Body of pancreas (tissue), 4 donors: ENCODE measurements at places on chromosomes 2 and 18. TPM values are rescaled to one million over a fixed set of nuclear protein-coding genes. Genes with fewer than 3 reads are reported as not detected.

TCF23 gene
- total RNA-seq, result under 0.01 TPM

EFR3B gene
- 0.52 TPM for total RNA-seq

EVX2 gene
- total RNA-seq, result not detected

AOX1 gene
- 75.0 TPM for total RNA-seq

INHBB gene
- 3.6 TPM for total RNA-seq

EPHA4 gene
- 4.0 TPM for total RNA-seq

DNA sequence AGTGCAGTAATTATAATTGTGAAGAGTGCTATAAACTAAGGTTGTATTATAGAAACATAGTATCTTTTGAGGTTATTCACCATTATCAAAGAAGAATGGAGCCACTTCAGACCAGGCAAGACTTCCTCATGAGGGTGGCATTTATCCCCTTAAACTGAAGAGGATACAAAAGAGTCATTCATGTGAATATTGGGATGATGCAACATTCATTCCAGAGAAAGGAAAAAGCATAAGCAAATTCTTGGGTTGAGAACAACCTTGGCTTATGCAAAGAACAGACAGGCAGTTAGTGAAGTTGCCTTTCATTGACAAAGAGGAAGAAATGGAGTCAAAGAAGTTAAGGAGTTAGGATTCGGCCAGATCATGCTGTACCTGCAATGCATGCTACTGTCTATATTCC lies 682.5 kb downstream of the MBD2 start:
- DNase-seq, result no peak

DNA sequence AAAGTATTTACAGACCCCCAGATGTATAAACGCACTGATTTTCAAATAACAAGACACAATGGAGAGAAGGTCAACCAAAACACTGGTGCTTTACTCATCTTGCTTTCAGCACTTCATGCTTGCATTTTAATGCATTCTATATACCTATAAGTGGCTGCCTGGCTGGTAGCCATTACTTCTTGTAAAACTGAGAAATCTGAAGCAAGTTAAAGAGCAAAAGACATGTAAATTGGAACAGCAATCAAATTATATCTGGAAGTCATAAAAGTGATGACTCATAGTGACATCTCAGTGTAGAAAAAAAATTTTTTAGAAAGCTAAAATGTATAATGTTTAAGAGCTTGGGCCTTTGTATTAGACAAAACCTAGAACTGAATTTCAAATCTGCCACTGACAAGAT lies 106.2 kb downstream of the CCDC141 start:
- no peak for DNase-seq

GRCh38 chr2:235937087-235937486 lies 231.1 kb downstream of the GBX2 start:
- DNase-seq, result no peak

- DNase-seq, result no peak
These were observed 82.4 kb downstream of the AGPS start for GRCh38 chr2:177474998-177475397.

DNA sequence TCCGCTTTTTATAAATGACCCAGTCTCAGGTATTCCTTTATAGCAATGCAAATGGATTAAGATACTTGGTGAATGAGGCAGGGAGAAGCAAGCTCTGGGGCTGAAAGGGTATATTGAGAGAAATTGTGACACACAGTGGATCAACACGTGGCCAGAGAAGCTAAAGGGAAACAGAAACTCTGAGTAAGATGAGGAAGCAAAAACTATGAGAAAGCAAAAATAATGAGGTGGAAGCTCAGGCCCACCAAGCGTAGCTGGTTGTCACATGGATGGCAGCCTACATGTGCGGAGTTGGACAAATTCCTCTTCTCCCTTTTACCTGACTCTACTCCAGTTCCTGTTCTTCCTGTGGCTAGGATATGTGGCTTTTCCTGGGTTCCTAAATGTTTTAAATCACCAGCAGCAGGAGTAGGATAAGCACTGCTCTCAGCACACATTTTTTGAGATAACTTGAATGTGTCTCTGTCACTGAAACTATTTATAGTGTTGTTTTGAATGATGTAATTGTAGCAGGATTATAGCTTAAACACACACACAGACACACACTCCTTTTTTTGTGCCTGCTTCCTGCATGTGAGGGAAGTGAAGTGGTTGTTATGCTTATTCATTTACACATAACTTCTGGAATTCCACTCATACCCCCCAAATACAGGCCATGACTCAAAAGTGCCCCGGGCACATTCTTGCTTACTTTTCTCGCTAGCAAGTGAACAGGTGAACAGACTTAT lies 30.1 kb upstream of the EPC2 start:
- peak; percentile 40 for DNase-seq

DNA sequence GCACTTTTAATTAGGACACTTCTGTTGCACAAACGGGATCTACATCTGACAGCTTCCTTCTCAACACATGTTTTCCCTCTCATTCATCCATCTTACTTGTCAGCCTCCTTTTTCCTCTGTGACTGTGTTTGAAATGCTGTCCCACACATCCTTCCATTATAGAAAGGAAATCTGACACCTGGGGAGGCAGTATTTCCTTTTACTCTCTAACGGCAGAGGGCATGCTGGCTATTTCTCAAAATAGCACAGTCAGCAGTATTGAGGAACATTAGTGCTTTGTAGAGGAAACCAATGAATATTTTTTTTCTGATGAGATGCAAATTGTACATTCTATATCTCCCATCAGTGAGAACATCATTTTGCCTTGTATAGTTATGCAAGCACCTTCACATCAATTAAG lies 668.7 kb downstream of the SLC4A3 start:
- no peak for DNase-seq

- no peak for DNase-seq
These were observed 25.3 kb downstream of the MBP start for GRCh38 chr18:77107292-77107691.

DNA sequence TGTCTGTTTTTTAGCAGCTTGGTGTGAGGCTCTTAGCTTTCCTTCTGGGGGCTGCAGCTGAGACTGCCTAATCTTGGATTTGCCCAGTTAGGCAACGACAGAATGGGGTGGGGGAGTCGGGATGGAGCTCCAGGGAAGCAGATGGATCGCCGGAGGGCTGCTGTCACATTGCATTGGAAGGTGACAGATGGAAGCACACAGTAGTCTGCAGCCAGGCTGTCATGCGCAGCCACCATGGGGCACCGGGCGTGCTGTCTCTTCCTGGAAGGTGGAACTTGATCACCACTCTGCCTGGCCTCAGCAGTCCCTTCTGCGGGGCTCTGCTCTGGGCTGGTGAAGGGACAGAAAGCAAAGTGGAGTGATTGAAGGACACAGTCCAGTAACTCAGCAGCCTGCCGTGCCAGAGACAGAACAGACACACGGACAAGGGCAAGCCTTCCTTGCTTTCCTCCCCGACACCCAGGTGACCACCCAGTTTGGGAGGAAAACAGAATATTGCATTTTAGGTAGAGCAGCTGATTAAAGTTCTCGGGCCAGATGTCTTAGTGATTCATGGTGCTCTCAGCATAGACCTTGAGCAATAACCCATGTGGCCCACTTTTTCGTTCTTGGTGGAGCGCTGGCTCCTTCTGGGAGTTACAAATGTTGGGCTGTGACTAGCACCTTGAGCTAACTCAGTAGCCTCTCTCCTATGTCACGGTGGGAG lies 40.9 kb downstream of the RNF144A start:
- no peak for DNase-seq

- peak; percentile 55 for DNase-seq
These were observed 339 bp downstream of the ACAA2 start for GRCh38 chr18:49813069-49813318.

GRCh38 chr2:88081924-88082608 lies 14.4 kb downstream of the SMYD1 start:
- DNase-seq, result no peak

GRCh38 chr2:241043581-241043980 lies 45.2 kb downstream of the SNED1 start:
- no peak for DNase-seq

- no peak for DNase-seq
These were observed 133.7 kb downstream of the RHBDD1 start for GRCh38 chr2:226969417-226970080.

DNA sequence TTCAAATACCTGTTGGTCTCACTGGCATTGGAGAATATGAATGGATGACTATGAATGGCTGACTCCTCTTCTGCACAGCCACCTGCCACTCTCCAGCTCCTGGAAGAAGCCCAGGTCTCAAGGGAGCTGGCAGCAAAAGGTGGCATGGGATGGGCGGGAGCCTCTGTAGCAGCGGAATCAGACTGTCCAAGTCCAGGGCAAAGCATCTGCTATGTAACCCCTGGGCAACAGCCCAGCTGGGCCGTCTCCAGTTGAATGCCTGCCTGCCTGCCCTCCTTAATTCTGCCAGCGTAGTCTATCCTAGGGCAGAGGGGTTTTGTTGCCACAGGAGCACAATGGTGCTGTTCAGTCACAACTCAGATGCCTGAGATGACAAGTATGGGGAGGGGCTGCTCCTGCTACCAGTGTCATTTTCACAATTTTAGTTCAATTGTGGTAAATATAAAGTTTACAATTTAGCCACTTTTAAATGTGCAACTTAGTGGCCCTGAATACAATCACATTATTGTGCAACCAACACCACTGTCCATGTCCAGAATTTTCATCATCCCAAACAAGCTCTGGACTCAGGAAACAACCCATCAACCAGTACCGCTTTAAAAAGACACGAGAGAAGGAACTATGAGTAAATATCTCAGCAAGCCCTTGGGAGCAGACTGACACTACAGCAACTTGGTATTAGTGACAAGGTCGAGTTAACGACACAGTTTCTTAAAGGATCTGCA lies 115.2 kb downstream of the MYO5B start:
- DNase-seq, result peak; percentile 86

DNA sequence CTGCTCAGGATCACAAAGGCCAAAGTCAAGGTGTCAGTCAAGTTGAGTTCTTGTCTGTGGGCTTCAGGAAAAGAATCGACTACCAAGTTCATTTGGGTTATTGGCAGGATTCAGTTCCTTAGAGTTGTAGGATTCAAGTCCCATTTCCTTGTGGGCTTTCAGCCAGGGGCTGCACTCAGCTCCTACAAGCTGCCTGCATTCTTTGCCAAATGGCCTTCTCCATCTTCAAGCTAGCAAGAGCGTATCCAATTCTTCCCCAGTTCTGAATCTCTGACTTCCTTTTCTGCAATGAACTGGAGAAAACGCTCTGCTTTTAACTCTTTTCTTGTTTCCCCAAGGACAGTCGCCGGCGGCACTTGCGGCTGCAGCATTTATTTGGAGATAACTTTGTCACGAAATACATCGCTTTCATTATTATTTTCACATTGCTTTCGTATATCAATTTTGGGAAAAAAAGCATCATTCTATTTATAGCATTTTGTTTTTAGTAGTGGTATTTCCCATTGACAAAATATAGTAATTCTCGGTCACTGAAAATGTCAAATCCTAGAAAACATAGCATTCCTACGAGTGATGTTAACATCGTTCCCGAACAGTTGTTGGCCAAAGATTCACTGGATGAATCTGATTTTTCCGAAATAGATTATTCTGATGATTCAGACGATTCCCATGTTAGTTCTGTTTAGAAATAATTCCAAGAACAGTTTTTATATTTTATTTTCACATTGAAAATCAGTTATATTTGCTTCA lies 59.6 kb upstream of the SERPINE2 start:
- DNase-seq, result no peak

GRCh38 chr2:55518841-55519165 lies 715 bp upstream of the CFAP36 start:
- no peak for DNase-seq

DNA sequence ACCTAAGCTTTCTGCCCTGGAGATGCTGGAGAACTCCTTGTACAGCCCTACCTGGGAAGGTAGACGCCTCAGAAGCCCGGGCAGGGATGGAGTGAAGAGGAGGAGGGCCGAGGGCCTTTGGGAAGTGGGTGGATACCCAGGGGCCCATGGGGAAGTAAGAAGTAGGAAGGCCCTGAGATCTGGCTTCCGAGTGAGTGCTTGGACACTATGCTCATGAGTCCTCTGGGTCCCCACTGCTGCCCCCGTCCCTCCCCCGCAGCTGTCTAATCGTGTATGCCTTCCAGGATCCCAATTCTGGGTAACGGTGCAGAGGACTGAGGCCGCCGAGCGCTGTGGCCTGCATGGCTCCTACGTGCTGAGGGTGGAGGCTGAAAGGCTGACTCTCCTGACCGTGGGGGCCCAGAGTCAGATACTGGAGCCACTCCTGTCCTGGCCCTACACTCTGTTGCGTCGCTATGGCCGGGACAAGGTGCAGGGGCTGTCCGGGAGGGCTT lies 1.1 kb downstream of the DOK1 start:
- DNase-seq, result no peak

GRCh38 chr18:79904357-79905147 lies 46.9 kb downstream of the SLC66A2 start:
- DNase-seq, result no peak

- DNase-seq, result no peak
These were observed 38.0 kb downstream of the RHBDD1 start for GRCh38 chr2:226873826-226874225.

- no peak for DNase-seq
These were observed 122.2 kb upstream of the PXDN start for GRCh38 chr2:1866402-1867111.

- no peak for DNase-seq
These were observed 3.0 kb upstream of the ANKRD23 start for GRCh38 chr2:96846825-96847224.

DNA sequence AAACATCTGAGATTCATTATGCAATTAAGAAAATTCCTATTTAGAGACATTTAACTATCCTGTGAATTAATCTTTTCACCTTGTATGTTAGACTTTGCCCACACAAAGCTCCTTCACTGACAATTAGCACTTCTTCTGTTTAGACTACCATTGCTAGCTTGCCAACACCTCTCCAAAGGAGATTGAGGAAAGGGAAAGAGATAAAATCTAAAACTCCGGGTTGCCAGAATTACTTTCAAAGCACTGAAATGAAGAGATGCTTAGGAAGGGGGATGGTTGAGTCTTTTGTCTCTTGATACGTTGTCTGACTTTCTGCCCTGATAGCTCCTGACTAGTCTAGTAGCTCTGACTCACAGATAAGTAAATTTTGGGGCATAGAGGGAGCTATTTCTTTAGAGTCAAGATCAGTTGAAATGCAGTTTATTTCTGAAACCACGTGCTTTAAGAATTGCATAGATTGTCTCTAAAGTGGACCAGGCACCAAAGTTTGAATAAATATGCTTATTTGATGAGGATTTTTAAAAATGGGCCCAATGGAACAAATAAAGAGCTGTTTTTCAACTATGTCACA lies 74.1 kb upstream of the DSEL start:
- no peak for DNase-seq
